BE2C (cell line): ENCODE measurements at places on chromosomes 5 and 9.

DNA sequence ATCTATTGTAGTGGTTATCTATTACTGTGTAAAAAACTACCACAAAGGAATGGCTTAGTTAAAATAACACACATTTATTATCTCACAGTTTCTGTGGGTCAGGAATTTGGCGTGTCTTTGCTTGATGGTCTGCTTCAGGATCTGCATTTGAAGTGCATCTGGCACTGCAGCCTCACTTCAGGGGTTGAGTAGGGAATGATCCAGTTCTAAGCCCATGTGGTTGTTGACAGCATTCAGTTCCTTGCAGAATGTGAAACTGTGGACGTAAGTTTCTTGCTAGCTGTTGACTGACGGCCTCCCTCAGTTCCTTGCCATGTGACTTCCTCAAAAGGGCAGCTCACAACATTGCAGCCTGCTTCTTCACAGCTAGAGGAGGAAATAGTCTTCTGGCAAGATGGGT lies 2.1 kb upstream of the OGN start:
- DNase-seq: no peak

GRCh38 chr5:154047324-154047723 lies 8.6 kb downstream of the MFAP3 start:
- no peak for DNase-seq

- DNase-seq: no peak
Measured at GRCh38 chr5:146091881-146092280, 13.5 kb downstream of the PLAC8L1 start.

- no peak for DNase-seq
Measured at GRCh38 chr5:154384480-154385235, 61.1 kb upstream of the SAP30L start.

DNA sequence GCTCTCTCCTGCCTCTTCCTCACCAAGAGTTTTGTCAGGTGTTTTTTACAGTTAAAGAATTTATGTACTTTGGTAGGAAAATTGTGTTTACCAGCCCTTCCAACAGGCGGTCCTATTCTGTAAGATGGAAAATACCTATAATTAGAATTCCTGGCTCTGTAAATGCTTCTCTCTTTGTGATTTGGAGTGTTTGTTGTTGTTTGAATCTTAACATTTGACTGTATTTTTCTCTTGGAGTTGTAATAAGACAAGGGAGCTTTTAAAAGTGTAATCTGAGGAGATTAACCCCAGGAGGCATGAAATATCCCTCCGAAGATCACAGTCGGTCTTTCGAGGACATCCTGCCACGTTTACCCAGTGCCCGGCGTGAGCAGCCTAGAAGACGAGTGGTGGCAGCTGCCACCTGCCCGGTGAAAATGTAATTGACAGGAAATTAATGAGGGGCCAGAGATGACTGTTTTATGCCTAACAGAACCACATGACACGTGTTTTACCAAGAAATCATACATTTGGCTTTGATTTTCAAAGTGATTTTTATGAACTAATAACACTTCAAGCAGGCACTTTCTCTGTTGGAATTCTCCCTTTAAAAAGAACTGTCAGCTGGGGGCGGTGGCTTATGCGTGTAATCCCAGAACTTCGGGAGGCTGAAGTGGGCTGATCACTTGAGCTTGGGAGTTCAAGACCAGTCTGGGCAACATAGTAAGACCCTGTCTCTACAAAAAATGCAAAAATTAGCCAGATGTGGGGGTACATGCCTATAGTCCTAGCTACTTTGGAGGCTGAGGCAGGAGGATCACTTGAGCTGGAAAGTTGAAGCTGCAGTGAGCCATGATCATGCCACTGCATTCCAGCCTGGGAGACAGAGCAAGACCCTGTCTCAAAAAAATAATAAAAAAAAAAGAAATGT lies 20.0 kb downstream of the ANKRD33B start:
- DNase-seq: no peak

- no peak for DNase-seq
Measured at GRCh38 chr5:120678279-120678678, 214.2 kb downstream of the PRR16 start.

DNA sequence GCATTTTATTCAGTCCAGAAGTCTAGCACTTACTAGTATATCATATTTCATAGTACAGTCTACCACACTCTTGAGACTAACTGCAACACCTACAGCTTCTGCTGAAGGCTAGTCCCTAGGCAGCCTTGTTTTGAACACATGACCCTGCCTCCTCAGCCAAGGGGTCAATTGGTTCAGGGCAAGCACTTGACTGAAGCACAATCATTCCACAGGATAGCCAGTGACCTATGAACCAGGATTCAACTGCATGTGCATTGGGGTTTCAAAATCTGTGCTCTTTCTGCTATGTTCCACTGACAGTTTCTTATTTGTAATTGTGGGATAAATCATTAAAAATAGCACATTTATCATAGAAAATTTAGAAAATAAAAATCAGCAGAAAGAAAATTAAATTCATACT lies 186.8 kb downstream of the TMEM161B start:
- no peak for DNase-seq

- no peak for DNase-seq
Measured at GRCh38 chr5:141785135-141785534, 93.1 kb downstream of the PCDH1 start.

GRCh38 chr9:35579130-35579529 lies 25.9 kb upstream of the TESK1 start:
- DNase-seq: no peak

DNA sequence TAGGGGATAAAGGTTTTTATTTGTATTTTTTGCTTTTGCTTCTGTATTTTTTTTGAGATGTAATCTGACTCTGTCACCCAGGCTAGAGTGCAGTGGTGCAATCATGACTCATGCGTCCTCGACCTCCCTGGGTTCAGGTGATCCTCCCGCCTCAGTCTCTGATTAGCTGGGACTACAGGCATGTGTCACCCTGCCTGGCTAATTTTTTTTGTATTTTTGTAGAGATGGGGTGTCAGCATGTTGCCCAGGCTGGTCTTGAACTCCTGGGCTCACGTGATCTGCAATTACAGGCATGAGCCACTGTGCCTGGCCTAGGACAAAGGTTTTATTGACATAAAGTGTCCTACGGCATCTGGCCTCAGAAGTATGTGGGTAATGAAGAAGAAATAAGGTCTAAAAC lies 297.1 kb upstream of the C9orf72 start:
- no peak for DNase-seq

- no peak for DNase-seq
Measured at GRCh38 chr5:114367029-114367428, 5.2 kb downstream of the KCNN2 start.

- DNase-seq: no peak
Measured at GRCh38 chr9:86978922-86979474, 31.7 kb upstream of the GAS1 start.

DNA sequence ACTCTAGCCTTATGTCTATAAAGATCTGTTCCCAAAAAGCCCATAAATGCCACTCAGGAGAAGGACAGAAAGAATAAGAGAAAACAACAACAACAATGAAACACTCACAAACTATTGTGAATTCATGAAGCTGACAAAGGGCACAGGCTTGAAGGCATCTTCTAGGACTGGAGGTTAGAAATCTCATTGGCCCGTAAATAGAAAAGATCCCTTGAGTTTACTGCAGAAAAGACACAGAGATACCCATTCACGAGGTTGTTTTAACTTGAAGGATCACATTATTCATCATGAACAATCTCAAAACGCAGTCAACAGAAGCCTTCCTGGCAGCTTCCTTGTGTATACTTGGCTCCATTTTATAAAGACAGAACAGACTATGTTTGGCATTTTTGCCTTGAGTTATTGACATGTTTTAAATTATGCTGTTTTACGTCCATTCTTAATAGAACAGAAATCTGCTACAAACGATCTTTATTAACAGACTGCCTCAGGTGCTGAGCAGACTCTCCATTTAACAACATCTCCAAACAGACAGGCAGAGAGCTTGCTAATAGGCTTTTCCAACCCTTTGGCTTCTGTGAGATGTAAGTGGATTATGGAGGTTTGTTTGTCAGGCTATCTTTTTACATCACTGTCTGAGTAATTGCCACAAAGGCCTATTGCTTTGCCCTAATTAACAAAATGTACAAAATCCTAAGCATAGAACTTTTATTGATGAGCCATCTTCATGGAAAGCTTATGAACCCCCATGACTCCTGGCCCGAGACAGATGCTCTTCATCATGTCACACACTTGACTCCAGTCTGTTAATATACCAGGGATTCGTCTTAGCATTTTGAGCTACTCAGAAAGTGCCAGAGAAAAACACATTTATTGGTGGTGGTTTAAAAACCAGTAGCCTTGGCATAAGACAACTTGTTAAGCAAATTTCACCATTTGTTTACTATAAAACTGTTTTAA lies 735.3 kb upstream of the ZNF608 start:
- peak; percentile 52 for DNase-seq

- no peak for DNase-seq
Measured at GRCh38 chr5:72159501-72159911, 52.2 kb downstream of the MAP1B start.

DNA sequence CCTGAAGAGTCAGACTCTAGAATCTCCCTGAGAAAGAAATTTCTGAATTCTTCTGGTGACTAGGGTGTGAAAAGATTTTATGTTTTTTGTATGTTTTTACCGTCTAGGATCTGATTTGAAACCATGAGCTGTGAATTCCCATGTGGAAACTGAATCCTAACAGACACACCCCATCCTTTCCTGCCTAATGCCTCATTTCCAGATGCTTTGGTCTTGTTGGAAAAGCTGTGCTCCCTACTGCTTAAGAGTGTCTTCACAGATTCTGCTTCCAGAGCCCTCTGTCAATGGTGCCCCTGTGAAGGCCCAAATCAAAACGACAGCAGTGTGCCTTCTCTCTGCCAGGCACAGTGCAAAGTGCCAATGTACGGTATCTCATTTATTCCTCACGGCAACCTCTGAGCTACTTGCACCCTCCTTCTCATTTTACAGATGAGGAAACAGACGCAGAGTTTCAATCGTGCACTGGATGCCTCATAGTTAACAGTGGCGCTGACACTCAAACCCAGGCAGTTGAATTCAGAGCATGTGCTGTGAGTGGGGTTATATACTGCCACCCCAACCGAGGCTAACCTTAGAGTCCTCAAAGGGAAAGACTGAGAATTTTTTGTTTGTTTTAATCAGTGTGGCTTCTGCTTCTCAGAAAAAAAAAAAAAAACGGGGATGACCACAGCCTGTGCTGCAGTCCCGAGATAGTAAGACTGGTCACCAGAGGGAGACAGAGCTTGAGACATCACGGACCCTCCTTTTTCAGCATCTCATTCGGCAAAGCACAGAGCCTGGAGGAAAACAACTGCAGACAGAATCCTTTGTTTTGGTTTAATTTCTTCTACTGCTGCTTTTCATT lies 188.4 kb downstream of the SNCAIP start:
- peak; percentile 55 for DNase-seq

GRCh38 chr5:78467752-78468357 lies 107.4 kb downstream of the SCAMP1 start:
- no peak for DNase-seq

DNA sequence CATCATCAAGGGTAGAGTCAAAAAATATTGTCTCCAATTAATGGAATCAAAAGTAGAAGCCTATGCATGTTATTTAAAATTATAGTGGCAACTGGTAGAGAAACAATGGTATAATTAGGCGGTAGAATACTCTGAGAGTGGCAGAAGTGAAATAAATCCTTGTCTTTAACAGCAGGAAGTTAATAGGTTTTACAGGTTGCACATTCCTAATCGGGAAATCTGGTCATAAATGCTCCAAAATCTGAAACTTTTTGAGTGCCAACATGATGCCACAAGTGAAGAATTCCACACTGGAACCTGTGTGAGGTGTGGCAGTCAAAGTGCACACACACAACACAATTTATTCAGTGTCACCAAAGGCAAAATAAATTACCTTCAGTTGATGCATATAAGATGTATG lies 433.4 kb downstream of the TAF11L14 start:
- DNase-seq: no peak

- DNase-seq: no peak
Measured at GRCh38 chr5:79974886-79975285, 16.2 kb downstream of the MTX3 start.

DNA sequence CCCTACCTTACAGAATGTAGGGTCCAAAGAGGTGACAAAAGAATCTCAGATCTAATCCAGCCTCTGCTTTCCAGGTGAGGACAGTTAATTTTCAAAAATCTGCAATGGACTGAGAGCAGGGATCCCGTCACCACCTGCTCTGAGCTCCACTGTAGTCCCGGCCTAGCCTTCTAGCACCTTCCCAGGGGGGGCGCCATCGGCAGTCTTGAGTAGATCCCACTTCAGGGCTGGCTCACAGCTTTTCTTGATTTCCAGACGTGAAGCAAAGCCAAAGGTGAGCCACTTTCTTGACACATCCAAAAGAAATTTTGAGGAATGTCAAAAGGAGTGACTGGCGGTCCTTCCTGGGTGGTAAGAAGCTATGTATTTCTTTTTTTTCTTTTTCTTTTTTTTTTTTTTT lies 114.1 kb downstream of the SYK start:
- peak; percentile 60 for DNase-seq

- no peak for DNase-seq
Measured at GRCh38 chr5:73443829-73444498, 4.6 kb downstream of the FOXD1 start.

- no peak for DNase-seq
Measured at GRCh38 chr5:83516377-83516776, 44.8 kb downstream of the VCAN start.

DNA sequence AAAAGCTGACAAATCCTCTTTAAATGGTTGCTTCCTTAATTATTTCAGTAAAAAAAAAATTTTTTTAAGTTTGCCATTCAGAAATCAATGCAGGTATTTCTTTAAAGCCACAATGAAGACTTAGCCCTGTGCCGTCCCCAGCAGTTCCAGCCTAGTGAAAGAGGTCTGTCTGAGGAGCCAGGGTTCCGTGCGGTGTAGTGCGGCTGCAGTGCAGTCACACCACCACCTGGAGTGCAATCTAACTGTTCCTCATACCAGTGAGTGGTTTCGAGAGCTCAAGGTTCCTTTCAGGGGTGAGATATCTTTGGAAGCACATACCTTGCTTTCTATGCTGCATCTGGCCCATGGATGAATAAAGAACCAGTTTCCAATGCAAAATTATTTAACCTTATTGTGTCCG lies 87.5 kb downstream of the FANCC start:
- no peak for DNase-seq

GRCh38 chr5:78597068-78597973 lies 51.3 kb downstream of the LHFPL2 start:
- DNase-seq: no peak

GRCh38 chr5:9430306-9430705 lies 115.6 kb downstream of the SEMA5A start:
- no peak for DNase-seq

DNA sequence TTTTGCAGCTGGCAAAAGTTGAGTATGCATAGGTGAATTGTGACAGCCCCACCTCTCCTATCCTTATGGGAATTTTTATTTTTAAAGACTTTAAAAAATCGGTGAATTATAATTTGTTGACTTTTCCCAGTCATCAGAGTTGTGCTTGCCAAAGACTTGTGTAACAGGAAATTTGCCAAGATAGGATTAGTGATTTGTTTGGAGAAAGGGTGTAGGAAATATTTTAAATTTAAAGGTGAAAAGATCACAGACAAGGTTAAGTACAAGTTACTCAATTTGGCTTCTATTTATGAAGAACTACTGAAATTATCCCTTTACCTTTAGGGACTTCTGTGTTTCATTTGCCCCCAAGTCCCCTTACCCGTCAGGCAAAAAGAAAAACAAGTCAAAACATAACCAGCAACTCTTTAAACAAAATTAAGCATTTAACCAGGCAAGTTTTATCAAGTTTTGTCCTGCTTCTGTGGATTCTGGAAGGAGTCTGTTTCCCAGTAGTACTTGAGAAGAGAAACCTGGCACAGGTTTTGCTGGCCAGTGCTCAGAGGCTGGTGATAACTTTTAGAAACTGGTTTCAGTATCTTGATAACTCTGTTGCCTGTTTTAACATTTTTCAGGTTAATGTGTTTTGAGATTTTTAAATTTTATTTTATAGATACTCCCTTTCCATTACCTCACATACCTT lies 285.4 kb downstream of the MAST4 start:
- no peak for DNase-seq

- peak; percentile 23 for DNase-seq
Measured at GRCh38 chr9:131744720-131745201, 4.9 kb upstream of the RAPGEF1 start.
